Stimulated activated CD4-positive, alpha-beta T cell treated with anti-CD3 and anti-CD28 coated beads, Interleukin-12 subunit alpha, Interleukin-12 subunit beta, amount 100 ng/mL, for 48 hours (primary cell): ENCODE measurements at places on chromosomes 5 and 9.

- DNase-seq: no peak
Measured at GRCh38 chr9:101650142-101650541, 55.4 kb upstream of the PPP3R2 start.

DNA sequence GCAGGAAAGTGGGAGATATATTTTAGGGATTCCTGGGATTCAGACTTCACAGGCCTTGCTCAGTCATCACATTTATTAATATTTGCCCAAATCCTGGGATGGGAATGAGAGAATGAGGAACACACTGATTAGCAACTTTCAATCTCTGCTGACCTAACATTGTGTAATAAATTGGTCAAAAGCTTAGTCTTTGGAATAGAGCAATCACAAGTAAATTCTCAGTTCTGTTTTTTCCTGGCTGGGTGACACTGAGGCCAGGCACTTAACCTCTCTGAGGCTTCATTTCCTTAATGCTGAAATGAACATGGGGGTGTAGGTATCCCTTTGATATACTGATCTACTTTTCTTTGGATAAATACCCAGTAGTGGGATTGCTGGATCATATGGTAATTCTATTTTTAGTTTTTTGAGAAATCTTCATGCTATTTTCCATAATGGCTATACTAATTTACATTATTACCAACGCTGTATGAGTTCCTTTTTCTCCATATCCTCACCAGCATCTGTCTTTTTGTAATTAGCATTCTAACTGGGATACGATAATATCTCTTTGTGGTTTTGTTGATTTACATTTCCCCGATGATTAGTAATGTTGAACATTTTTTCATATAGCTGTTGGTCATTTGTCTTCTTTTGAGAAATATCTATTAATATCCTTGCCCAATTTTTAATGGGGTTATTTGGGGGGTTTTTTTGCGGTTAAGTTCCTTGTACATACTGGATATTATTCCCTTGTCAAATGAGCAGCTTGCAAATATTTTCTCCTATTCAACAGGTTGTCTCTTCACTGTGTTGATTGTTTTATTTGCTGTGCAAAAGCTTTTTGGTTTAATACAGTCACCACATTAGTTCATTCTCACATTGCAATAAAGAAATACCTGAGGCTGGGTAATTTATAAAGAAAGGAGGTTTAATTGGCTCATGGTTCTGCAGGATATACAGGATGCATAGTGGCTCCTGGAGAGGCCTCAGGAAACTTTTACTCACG lies 36.8 kb upstream of the NIPBL start:
- no peak for DNase-seq

DNA sequence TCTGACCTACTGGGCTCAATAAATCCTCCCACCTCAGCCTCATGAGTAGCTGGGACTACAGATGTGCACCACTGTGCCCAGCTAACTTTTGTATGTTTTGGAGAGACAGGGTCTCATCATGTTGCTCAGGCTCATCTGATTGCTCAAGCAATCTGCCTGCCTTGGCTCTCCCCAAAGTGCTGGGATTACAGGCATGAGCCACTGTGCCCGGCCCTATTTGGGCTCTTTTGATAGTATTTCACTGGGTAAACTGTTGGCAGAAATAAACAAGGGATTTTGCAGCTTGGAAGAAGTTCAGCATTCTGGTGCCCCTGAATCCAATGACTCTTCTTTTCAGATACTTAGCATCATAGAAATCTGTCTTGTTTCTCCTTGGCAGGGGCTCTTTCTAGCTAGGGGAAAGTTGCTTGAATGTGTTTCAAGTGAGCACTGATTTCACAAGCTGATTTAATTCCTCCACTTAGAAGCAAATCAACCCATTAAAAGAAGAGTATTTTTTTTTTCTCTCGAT lies 146.8 kb downstream of the PAPPA start:
- DNase-seq: no peak

- DNase-seq: no peak
Measured at GRCh38 chr9:134492281-134492691, 149.3 kb upstream of the COL5A1 start.

- DNase-seq: no peak
Measured at GRCh38 chr5:68406767-68407241, 191.2 kb downstream of the PIK3R1 start.

DNA sequence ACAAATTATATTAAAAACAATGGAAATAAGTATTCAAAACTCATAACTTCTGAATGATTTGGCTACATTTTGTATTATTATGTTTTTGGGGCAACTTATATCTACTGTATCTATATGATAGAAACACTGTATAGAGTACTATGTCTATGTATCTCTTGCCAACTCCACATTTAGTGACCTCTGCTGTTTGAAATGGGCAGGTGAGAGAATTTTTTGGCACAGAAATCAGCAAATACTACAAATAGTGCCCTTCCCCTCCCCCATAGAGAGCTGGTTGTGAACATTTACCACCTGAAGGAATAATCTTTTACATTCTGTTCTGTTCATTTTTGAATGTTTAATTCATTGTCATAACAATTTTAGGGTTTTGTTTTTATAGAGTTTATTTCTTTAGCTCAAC lies 545.3 kb downstream of the PDE4D start:
- DNase-seq: no peak

GRCh38 chr5:443239-444151 lies 519 bp downstream of the EXOC3 start:
- DNase-seq: no peak

DNA sequence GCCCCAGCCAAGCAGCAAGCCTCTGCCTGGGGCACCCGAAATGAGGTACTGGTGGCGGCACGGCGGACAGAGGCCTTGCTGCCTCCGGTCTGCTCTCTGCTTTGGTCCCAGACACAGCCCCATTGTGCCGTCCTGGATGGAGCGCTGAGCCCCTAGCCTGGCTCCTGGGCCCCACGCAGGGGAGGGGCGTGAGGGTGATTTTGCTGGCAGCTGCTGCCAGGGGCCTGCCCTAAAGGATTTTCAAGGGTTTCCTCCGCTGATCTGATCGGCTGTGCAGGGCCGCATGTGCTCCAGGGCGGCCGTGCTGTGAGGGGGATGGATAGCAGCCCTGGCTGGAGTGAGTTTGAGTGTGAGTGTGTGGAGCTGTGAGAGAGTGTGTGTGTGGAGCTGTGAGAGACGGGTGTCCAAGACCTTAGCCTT lies 1.3 kb downstream of the GPSM1 start:
- no peak for DNase-seq

DNA sequence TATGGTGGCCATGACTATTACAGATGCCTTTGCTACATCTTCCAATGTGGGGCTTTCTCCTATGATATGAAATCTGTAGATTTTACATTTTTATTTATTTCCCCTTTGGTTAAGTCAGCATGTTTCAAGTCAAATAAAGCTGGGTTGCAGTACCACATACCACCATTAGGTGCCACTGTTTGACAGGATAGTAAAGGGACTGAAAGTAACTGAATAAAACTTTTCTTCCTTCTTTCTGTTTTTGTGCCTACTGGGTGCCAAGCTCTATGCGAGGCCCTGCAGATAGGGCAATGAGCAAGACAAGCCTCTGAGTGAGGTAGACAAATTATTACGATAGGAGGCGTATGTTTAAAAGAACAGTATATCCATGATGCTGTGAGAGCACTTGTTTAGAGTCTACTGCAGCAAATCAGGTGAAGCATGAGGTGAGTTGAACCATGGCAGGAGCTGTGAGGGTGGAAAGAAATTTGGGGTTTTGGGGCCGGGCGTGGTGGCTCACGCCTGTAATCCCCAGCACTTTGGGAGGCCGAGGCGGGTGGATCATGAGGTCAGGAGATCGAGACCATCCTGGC lies 64.8 kb downstream of the GDNF start:
- DNase-seq: peak; percentile 14

- DNase-seq: no peak
Measured at GRCh38 chr5:130136300-130136699, 232.0 kb downstream of the CHSY3 start.

GRCh38 chr9:96383165-96383942 lies at the start of gene SLC35D2:
SLC35D2 (minus strand) TSS chr9:96383711; CDS start chr9:96383634, 77 bp downstream.
- no peak for DNase-seq

DNA sequence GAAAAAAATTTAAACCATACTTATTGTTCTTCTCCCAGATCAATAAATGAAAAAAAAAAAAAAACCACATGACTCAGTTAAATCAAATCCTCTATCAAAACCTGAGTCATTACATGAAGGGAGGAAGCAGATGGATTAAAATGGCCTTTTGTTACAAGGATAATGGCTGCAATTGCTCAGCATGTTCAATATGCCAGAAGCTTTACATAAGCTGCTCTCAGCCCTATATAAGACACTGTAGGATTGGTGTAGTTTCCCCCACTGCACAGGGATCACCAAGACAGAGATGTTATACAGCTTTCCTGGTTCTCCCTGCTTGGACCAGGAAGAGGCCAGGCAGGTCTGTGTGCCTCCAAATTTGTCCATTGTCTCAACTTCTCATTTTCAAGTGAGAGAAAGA lies 101.6 kb upstream of the MAP1B start:
- DNase-seq: no peak

DNA sequence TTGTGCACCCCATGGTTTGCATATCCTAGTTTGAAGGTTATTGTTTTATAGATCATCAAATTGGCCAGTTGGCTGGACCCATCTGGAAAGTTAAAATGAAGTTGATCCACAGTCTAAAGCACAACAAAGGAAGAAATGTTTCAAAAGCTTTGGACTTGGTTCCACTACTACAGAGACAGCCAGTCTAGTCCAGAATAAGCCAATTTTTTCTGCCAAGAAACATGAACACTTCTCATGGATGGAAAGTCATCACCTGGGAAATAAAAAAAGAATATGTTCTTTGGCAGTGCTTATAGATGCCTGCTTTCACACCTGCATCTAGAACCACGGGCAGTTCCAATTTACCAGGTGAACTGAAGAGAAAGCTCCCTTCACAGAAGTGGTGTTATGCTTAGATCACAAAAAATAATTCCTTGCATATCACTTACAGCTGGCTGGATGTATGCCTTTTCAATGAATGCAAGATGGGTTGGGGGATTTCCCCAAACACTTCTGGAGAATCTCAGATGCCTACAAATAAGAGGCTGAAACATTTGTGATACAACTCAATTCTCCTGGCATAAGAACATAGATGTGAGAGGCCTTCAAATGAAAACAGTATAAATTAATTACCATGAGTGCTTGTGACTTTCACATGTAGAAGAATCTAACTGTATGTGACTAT lies 26.9 kb downstream of the C9 start:
- no peak for DNase-seq

DNA sequence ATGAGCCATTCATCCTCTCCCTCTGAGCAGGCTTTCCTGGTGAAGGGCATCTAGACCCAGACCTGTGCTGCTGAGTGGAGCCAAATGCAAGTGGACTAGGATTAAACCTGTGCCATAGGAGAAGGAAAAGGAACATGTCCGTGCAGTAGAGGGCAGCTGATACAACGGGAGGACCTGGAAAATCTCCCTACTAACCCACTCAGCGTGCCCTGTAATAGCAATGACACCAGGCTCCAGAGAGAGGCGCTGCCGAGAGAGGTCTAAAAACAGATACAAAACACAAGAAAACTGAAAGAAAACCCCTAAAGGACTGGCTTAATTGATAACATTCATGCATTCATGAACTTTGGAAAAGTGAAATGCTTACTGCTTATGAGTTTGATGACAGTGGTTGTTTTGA lies 60.8 kb downstream of the PFDN1 start:
- no peak for DNase-seq

- no peak for DNase-seq
Measured at GRCh38 chr5:56850423-56850822, 35.1 kb downstream of the MAP3K1 start.

DNA sequence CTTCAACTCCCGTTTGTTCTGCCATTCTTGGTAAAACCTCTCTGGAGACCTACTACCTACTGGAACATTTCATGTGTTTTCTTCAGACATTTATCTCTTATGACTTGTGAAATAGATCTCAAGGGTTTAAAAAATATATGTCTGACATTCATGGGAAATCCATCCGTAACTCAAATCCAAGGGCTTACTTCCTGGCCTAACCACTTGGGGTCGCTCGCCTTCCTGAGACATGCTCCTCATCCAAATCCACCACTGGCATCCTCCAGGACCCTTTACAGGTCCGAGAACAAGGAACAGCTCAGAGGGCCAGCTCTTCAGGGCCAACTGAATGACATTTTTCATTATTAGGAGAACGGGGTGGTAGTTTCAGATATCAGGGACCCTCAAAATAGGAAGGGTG lies 235.1 kb upstream of the TUT7 start:
- no peak for DNase-seq

DNA sequence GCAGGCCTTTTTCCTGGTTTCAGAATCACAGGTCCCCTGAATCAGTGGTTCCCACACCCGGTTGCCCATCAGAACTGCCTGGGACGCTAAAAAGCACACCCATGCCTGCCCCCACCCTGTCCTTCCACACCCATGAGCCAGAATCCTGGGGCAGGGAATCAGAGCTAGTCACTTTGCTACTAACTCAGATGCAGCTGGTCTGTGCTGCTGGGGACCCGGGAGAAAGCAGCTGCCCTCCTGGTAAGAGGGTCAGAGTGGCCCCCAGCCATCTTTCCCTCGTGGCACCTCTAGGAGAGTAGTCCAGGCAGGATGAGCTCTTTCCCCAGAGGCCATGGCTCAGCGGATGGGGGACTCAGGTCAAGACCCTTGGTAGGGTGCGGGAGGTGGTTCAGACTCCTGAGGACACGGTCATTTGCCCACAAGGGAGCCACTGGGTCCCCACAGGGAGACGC lies 11.3 kb upstream of the NUP214 start:
- DNase-seq: no peak

GRCh38 chr9:134301387-134302129 lies 24.7 kb upstream of the RXRA start:
- peak; percentile 46 for DNase-seq

GRCh38 chr5:176803068-176803942 lies 7.1 kb upstream of the UNC5A start:
- DNase-seq: no peak

DNA sequence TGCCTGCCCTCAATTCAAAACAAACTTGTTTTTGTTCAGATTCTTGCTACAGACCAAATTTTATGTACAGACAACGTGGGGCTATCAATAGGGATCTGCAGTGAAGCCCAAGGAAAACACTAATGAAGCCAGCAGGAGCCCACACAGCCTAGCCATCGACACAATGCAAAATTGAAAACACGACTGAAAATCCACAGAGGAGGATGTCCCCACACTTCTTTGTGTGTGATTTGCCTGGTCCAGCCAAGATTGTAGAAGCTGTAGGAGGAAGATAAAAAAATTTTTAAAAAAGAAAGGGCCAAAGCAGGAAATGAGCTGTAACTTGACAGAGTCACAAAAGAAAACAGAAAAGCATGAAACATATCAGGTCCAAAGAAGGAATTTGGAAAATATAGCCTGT lies 34.8 kb downstream of the HTR4 start:
- DNase-seq: no peak

- DNase-seq: no peak
Measured at GRCh38 chr9:2050236-2050635, 35.1 kb downstream of the SMARCA2 start.

- no peak for DNase-seq
Measured at GRCh38 chr5:159785656-159786055, 130.6 kb upstream of the ADRA1B start.

- no peak for DNase-seq
Measured at GRCh38 chr5:142726188-142726731, 40.4 kb upstream of the FGF1 start.

GRCh38 chr9:33233626-33234342 lies 6.2 kb upstream of the SPINK4 start:
- no peak for DNase-seq
